ENCODE measurements at places on chromosomes 2 and 18.

GRCh38 chr2:9488583-9489547 lies 14.5 kb downstream of the IAH1 start:
- DNase-seq: no peak

DNA sequence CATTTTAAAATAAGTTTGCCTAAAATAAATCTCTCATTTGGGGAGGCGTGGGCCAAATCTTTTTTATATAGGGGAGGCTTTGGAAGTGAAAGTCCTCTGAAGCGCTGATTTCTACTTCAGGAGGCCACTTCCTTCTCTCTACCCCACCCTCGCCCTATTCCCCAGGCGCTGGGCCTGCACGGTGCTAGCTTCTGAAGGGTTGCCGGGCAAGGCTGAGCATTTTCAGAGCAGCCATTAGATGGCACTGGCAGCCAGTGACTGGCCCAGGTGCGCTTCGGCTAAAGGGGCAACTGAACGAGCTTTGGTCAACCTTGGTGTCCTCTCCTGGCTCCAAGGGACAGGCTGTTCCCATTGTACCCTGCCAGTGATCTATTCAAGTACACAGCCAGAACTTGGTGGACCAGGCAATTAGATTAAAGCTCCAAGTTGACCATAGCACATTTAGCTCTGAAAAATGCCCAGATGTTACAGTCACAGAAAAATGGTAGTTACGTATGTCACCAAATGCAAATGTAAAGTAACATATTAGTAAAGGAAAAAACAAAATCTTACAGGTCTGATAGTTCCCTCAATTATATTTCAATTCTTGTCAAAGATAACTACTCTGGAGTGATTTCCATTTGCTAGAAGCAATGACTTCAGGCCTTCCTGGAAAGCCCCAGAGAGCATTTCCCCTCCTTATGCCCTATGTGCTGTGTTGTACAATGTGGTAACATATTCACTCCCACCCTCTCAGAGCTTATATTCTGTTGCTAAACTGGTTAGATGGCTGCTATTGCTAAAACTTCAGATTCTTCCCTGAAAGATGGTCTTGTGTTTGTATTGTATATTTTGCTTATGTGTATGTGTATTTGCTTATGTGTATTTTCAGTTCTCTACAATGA lies 2.1 kb downstream of the POMC start:
- DNase-seq: no peak

- no peak for DNase-seq
These were observed 653.4 kb upstream of the ID2 start for GRCh38 chr2:8028436-8028835.

GRCh38 chr2:155382776-155383175 lies 684.3 kb downstream of the KCNJ3 start:
- no peak for DNase-seq

DNA sequence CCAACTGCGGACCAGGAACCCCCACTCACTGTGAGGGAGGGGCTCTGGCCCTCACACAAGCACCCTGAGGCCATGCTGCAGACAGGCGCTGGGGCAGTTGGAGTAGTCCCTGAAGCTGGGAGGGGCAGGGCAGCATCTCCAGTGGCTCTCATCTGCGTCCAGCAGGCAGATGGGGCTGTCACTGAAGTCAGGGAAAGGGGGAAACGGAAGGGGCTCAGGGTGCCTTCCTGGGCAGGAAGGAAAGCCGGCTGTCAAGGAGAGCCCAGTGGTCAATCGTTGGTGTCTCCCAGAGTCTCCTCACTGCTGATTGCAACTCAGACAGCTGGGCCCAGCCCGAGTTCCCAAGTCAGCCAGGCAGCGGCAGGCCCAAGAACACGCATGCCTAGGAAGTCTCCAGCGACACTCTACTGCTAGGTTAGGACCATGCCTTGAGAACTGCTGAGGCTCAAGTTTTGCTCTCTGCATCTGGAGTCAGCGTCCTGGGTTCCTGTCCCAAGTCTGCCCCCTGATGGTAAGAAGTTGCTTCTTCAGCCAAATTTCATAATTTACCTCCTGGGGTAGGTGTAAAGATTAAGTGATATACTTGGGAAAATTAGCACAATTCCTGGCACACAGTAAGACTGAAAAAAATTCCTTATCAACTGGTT lies 27.4 kb upstream of the NMUR1 start:
- peak; percentile 73 for DNase-seq

GRCh38 chr2:14428056-14428455 lies 204.5 kb upstream of the LRATD1 start:
- no peak for DNase-seq

GRCh38 chr2:37615804-37616676 lies 55.4 kb downstream of the CDC42EP3 start:
- DNase-seq: no peak

DNA sequence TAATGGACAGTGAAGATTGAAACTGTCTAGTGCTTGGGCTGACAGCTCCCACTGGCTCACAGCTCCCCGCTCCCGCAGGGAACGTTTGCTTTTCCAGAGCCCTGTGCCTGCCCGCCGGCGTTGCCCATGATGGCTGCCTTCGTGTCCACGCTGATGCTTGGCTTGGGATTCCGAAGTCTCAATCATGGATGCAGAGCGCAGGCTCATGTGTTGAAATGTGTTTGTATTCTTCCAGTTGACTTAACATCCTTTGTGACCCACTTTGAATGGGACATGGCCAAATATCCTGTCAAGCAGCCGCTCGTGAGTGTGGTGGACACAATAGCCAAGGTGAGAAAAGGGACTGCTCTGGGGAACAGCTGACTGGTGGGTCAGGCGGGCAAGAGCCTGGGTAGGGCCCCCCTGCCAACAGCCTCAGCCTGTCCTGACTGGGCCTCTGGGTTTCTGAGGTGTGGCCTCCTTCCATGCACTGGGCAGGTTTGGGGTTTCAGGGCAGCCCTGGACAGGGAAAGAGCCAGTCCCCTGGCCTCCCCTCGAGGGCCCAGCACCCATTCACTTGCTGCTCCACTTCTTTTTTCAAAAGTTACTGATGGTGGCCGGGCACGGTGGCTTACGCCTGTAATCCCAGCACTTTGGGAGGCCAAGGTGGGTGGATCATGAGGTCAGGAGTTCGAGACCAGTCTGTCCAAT lies 42.8 kb downstream of the ATP6V1C2 start:
- DNase-seq: no peak

DNA sequence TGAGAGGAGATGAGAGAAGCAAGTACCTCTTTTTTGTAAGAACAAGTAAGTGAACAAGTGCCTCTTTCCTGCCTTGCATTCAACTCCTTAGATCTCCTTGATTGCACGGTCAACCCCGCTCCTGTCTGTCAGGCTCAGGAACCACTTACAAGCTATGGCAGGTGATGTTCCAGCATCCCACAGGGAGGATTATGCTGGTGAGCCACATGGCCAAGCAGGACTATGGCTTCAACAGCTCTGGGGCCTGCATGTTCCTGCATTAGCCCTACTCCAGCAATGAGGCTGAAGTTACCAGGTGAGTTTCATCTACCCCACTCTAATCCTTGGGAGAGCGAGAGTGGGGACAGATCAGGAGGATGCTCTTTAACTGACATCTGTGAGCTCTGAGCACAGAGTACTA lies 29.5 kb downstream of the TTC32 start:
- DNase-seq: no peak

DNA sequence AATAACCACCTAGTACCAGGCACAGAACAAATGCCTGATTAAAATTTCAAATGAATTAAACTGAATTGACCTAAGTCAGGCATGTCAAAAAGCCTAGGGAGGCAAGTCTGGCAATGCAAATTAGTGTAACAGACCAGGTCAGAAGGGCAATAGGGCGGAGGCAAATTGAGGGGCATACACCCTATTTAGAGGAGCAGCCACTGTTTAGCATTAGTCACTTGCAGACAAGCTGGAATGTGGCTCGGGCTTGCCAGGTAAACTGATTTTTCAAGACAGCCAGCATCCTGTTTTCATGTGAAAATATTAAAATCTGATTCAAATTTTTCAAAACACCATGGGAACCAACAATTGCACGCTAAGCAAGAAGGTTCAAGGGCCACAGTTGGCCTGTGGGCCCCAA lies 160.3 kb downstream of the EN1 start:
- no peak for DNase-seq

- no peak for DNase-seq
These were observed 293.6 kb downstream of the DSEL start for GRCh38 chr18:67222887-67223286.

DNA sequence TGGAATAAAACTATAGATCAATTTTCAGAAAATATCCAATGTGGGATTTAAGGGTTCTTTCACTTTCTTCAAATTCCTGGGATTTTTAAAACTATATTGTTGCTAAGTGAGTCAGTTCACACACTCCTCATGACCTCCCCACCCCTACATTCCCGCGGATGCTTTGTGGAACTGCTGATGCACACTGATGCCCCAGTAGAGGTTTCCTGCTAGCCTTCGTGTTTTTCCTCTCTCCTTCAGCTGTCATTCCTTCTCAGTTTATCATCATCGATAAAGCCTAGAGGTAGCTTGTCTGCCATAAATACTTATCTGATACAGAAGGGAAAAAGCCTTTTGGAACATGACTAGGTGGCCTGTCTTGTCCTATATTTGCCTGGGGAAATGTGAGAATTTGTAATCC lies 67.4 kb upstream of the GALNT5 start:
- DNase-seq: no peak

DNA sequence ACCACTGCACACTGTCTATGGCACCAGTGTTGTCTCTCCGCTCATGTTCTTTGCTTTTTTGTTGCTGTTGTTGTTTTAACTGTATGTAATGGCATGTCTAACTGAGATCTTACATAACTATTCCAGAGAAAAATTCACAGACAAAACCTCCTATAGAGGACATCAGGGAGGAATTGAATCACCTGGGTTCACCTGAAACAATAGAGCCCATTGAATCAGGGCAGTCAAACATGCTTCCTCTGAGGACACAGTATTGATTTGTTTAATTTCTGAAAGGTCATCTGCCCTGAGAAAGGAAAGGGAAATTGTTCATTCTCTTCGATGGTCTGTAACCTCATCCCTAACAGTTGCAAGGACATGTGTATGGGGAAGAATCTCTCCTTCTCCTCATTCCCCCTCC lies 237.5 kb downstream of the SRBD1 start:
- DNase-seq: no peak

DNA sequence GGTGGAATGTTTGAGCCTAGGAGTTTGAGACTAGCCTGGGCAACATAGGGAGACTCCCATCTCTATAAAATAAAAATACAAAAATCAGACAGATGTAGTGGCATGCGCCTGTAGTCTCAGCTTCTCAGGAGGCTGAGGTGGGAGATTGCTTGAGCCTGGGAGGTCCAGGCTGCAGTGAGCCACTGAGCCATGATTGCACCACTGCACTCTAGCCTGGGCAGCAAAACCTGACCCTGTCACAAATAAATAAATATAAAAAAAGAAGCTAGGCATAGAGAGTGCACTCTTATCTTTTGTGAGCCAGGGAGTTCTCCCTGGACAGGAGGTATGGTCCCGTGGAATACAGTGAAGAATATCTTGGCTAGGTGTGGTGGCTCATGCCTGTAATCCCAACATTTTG lies 11.0 kb upstream of the KYNU start:
- no peak for DNase-seq

- no peak for DNase-seq
These were observed 21.4 kb upstream of the CCBE1 start for GRCh38 chr18:59718464-59719157.

DNA sequence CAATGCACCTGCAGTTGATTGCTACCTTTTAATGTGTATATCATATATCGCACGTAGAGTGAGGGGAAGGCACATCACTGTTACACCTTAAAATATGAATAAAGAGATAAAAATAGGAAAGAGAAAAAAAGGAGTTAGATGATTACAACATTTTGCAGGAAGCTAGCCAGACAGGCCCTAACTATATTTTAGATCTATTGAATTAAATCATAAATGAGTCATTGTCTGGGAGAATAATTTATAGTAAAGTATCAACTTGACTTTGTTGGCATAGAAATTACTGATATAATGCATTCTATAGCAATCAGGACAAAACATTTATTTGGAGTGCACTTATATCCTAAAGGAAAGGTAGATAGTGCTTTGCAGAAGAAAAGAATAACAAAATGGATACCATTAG lies 384.9 kb upstream of the NXPH2 start:
- no peak for DNase-seq

GRCh38 chr2:195601361-195601760 lies 55.7 kb upstream of the SLC39A10 start:
- no peak for DNase-seq

DNA sequence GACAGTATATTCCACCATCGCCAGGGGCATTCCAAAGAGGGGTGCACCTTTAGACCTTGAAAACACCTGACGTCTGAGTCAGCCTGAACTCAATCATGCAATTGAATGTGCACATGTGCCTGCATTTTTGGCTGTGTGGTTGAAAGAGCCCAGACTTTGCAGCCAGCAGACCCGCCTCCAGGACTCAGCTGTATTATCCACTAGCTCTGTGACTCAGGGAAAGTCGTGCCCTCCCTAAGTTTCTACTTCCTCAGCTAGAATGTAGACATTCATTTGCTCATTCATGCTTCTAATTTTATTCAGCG lies 94.2 kb downstream of the LRRC30 start:
- no peak for DNase-seq

DNA sequence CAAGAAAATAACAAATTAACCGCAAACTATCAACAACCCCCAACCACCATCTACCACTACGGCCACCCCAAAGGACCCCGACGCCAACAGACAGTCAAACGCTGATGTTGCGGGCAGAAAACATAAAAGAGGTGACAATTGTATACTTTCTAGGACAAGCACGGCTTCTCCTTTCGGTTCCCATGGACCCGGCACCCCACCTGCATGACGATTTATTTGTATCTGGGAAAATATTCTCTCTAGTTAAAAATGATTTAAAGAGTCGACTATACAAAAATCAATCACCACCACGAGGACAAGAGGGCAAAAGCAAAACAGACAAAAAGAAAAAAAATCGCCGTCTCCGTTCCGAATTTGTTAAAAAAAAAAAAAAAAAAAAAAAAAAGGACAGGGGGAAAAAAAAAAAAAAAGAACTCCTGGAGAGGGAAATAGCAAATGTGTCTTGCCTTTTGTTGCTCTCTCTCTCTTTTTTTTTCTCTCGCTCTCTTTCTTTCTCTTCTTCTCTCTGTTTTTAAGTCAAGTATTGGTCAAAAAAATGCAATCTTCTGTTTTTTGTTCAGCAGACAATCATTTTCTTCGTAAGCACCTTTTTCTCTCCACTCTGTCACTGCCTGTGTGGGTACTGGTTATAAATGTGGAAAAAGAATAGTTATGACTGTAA lies 3.6 kb downstream of the SIX3 start:
- no peak for DNase-seq

DNA sequence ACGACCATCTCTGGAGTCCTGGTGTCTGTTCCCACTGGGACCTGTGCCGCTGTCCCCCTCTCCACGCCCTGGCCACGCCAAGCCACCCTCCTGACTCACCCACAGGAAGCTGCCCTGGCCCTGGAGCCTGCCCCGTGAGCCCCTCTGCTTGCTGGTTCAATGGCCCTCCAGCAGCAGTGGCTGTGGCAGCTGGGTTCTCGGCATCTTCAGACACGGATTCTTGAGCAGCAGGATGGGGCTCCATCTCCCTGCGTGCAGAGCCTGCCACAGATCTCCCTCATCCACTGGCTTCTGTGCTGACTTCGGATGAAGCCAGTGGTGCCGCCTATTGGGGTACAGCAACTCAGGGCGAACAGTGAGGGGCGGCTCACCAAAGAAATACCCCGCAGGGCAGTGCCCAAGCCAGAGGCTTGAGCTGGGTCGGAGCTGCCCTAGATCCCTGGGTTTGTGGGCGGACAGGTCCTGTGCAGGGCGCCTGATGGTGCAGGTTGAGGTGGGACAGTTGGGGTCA lies 14.0 kb downstream of the CAPN10 start:
- DNase-seq: no peak

- no peak for DNase-seq
These were observed 10.3 kb downstream of the CNRIP1 start for GRCh38 chr2:68309426-68309825.

All from COLO829 (cell line).